Naive thymus-derived CD8-positive, alpha-beta T cell (primary cell): ENCODE measurements at places on chromosomes 2 and 18.

DNA sequence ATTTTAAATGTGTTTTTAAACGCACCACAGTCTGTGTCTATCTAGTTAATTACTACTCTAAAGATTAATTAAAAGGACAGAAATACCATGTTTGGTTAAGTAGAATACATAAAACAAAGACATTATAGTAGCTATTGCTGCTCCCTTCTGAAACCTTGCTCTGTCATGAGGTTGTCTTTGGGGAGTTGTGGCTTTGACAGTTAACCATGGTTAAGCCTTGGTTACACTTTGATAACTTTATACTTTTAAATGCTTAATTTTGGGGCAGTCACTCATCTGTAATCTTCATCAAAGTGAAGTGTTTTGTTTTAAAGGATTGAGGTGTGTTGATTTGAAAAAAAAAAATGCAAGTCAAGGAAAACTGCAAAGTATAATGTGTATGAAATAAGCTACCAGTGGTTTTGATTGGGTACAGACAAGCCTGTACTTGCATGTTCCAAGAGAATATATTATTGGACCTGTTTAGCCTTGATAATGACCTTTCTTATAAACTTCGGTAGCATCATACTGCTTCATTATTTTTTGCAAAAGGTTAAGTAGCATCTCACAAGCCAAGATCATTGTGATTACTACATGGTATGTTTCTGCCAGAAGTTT is 29.8 kb upstream of the TBR1 start:
- DNase-seq = no peak

DNA sequence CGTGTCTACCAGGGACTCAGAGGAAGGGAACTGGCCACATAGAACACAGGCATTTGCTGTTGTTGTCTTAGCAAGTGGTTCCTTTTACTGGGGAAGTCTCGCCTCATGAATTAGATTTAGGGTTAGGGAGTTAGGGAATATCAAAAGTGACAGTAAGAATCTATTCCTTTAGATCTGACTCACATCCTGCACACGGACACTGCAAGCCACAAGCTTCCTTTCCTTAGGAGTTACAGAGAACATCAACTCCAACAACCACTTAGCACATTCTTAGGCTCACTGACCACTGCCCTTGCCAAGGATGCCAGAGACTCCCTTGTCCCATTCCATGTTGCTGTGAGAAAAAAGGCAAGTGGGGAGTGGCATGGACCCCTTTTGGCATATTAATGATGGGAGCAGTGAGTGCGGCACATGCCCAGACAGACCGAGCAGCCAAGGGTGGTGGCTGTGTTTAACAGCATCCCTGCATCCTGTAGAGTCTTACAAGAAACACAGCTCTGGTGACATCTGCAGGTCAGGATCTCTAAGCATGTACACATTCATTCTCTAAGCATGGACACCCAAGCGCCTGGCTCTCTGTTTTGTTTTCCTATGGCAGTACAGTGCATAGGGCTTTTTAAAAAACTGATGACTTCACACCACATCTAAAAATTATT is 745.6 kb upstream of the RAB6C start:
- DNase-seq = no peak

GRCh38 chr2:1723397-1724042 is 20.8 kb downstream of the PXDN start:
- DNase-seq = no peak

GRCh38 chr18:21314724-21315123 is 72.7 kb downstream of the GREB1L start:
- DNase-seq = no peak

DNA sequence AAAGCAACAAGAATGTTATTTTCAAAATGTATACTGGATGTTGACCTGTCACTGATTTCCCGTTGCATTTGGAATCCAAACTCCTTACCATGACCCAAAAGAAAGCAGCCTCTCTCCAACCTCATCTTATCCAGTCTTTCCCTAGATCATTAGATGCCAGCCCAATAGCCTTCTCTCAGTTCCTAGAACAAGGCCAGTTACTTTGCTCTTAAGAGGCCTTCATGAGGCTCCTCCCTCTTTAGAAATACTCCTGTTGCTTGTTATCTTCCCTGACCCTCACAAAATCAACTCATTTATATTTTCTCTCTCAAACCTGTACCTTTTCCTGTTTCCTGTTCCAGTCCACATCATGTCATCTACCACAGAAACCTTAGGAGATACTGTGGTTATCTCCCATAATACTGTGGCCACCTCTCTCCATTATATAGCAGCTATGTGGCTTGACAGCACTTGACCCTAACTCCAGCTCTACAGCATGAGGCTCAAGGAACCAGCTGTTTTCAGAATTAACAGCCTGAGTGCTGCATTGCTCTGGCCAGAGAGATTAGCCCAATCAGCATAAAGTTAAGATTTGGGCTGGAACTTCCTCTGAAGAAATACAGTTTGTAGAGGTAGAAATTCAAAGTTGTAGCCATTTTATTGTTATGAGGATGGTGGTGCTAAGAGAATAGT is 22.8 kb downstream of the SRBD1 start:
- no peak for DNase-seq

DNA sequence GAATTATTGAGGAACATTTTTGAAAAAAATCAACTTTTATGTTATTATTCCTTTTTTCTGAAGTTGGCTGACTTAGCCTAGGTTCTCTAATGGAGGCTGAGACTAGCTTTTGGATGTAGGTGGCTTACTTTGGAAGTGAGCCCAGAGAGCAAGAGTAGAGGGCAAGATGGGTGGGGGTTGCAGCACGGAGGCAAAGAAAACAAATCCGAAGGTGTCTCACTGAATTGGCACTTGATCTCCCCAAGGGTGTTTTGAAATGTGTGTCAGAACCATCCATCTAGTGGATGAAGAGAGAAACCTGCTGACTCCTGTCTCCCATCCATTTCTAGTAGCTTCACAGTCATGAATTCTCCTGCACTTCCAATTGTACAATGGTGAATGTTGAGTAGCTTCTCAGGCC is 390.7 kb downstream of the TMEM182 start:
- no peak for DNase-seq

DNA sequence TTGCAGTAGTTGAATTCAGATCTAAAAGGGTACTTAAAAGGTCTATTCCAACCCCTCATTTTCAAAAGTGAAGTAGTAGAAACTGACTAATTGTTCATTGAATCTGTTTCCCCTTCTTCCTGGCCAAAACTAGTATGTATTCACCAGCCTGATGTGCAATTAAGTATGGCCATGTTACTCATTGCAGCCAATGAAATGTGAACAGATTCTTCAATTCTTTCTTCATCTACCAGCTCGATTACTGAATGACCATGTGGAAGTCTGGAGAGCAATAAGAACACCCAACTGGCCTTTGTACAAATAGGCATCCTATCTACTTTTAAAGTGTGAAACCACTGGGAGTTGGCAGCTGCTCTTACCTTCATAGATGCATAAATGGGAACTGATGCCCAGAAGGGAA is 449.0 kb upstream of the ID2 start:
- DNase-seq = no peak

GRCh38 chr2:224023188-224023587 is 15.9 kb downstream of the SERPINE2 start:
- DNase-seq = no peak

- DNase-seq = peak; percentile 55
Measured at GRCh38 chr2:73175663-73176204, 26.6 kb upstream of the NOTO start.
